ENCODE measurements at places on chromosomes 7 and 10.

DNA sequence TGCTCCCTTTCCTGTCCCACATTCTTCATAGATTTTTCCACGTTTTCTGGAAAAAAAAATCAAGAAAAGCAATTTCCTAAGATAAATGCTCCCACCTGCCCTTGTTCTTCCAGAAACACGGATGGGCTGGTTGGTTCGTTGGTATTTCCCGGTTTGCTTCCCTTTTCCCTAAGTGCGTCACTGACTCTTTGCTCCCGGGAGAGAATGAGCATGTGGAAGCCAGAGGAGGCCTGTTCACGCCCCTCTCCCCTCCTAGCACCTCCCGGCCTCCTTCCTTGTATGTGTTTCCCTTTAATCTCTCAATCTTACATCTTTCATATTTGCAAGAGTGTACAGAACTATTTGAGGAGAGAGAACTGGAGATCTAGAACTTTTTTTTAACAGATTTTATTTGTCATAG, 442.0 kb downstream of the GFRA1 start:
- no peak for DNase-seq

GRCh38 chr10:102673819-102674511, 29.7 kb downstream of the TRIM8 start:
- DNase-seq = peak; percentile 67

DNA sequence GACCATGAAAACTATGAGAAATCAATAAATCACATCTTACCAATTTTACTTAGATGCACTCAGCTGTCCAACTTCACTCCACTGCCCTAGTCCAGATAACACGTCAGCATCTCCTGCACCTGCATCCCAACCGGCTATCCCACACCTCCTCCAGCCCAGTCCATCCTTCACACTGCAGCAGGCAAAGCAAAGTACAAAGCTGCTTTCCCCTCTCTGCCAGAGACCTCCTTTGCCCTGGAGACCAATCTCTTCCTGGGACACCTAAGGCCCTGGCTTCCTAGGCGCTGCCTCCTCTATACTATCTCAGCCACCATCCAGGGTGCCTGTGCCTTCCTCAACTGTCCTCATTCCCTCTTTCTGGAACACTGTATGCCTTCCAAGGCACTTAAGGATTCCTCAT, 90.3 kb upstream of the DDC start:
- DNase-seq = no peak

DNA sequence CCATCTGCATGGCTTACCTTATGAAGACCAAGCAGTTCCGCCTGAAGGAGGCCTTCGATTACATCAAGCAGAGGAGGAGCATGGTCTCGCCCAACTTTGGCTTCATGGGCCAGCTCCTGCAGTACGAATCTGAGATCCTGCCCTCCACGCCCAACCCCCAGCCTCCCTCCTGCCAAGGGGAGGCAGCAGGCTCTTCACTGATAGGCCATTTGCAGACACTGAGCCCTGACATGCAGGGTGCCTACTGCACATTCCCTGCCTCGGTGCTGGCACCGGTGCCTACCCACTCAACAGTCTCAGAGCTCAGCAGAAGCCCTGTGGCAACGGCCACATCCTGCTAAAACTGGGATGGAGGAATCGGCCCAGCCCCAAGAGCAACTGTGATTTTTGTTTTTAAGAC, 12.4 kb downstream of the DUSP5 start:
- no peak for DNase-seq

DNA sequence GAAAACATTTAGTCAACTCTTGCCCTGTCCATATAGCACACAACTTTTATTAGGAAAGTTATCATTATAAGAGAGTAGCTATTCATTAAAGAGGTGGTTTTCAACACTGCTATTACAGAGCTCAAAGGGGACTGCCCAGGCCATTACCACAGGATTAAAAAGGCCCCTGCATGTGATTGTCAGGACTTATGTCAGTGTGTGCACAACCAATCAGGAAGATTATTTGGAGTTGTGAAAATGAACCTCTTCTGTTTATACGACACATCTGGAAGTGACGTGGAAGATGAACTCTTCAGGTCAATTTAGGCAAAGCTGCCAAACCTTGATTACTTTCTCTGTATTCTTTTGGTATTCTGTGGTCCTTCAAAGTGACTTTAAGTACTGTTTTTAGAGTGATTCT, 14.7 kb downstream of the CCNY start:
- DNase-seq = no peak

GRCh38 chr7:76513817-76514799, 3.8 kb downstream of the UPK3B start:
- no peak for DNase-seq

DNA sequence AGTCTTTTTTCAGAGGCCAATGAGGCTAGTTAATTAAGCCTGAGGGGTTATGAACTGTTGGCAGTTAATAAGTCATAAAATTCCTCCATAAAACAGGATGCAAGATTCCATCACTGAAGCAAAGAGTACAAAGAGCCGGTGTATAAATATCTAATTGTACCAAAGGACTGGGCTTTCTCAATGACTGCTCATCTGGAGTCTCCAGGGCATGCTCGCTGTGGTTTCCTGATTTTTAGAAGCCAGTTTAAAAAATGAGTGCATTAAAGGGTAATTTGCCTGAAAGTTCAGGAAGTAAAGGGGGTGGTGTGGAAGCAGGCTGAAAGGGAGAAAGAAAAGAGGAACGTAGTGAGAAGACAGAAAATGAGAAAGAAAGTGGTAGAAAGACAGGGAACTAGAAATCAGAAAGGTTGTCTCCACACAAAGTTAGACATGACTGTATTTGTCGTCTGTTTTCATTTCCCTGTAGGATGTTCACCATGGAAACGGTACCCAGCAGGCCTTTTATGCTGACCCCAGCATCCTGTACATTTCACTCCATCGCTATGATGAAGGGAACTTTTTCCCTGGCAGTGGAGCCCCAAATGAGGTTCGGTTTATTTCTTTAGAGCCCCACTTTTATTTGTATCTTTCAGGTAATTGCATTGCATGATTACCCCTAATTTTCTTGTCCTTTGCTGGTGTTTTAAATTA, 282.3 kb downstream of the TWIST1 start:
- DNase-seq = no peak

DNA sequence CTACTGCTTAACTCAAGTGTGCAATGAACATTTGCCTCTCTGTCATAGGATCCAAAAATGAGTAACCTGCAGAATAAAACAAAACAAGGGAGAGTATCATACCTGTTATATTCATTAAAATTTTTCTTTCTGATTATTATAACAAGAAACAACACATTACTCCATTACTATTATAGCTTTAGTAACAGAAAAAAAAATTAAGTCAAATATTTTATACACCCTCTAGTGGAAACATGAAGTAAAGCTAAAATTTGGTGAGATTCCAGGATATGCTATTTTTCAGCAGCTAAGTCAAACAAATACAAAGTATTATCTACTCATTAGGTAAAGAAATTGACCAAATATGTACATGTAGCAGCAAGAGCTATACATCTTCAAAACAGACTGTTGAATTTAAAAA, 56.3 kb downstream of the PDZD8 start:
- no peak for DNase-seq

- no peak for DNase-seq
Observed at GRCh38 chr7:28798274-28798673, 159.9 kb downstream of the TRIL start.

DNA sequence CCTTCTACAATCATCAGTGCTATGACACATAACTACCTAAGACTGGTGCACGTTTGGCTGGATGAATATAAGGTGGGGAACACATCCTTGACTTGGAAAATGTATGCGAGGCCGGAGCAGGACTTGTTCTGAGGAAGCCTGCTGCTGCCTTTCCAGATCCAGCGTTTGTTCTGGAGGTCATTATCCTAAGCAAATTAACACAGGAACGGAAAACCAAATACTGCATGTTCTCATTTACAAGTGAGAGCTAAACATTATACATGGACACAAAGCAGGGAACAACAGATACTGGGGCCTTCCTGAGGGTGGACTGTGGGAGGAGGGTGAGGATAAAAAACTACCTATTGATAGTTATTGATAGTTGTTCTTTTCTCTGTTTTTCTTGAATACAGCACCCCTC, 10.8 kb upstream of the GALNT11 start:
- DNase-seq = no peak

- no peak for DNase-seq
Observed at GRCh38 chr7:44372560-44373417, 47.4 kb upstream of the CAMK2B start.

- DNase-seq = no peak
Observed at GRCh38 chr10:96497391-96497790, 16.3 kb downstream of the TLL2 start.

- DNase-seq = peak; percentile 83
Observed at GRCh38 chr10:101000915-101001658, 1.5 kb downstream of the LZTS2 start.

GRCh38 chr7:6497994-6498393, 50.2 kb upstream of the DAGLB start:
- DNase-seq = no peak

- DNase-seq = no peak
Observed at GRCh38 chr10:11104772-11105675, 87.4 kb downstream of the CELF2 start.

Measured in right lung (tissue), 10 donors.